Mucosa of descending colon (tissue), 3 donors: ENCODE measurements at places on chromosomes 16 and 17. TPM values are rescaled to one million over a fixed set of nuclear protein-coding genes. Genes with fewer than 3 reads are reported as not detected.

KCNJ12 gene
- total RNA-seq = 0.67 TPM

WFIKKN1 gene
- 1.1 TPM for total RNA-seq

C16orf96 gene
- total RNA-seq = not detected

P2RX1 gene
- 3.5 TPM for total RNA-seq

BIRC5 gene
- 2.4 TPM for total RNA-seq

PRSS22 gene
- total RNA-seq = 1.6 TPM

ZNF423 gene
- total RNA-seq = 11.6 TPM
